Stimulated activated CD8-positive, alpha-beta memory T cell treated with anti-CD3 and anti-CD28 coated beads, Interleukin-7, amount 100 ng/mL, for 1 hour (primary cell): ENCODE measurements at places on chromosomes 3 and 15.

DNA sequence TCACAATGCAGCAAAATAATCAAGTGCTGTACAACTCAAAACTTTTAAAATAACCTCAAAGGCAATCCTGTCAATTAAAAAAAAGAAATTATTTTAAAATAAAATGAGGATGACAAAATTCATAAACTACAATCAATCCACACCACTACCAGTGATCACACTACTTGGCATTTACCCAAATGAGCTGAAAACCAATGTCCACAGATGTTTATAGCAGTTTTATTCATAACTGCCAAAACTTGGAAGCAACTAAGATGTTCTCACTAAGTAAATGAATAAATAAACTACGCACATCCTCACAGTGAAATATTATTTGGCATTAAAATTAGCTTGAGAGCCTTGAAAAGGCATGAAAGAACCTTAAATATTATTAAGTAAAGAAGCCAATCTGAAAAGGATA, 121.3 kb downstream of the STAG1 start:
- no peak for DNase-seq

- no peak for DNase-seq
Measured at GRCh38 chr3:197399486-197399885, 101.1 kb upstream of the DLG1 start.

DNA sequence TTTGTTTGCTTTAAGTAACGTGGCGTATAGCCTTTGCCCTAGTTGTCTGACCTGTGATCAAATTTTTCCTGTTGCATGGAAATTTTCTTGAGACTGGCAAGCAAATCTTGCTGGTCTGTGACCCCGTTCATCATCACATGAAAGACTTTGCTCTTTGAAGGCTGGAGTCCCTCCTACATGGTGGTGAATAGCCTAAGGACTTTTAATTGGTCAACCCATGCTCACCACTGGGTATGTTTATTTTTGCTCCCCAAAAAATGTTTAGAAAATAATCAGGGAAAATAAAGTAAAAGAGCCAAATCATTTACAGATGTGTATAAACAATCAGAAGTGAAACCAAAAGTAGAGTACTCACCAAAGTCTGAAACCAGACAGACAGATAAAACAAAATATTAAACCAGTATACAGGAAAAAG, 1075.3 kb upstream of the ALCAM start:
- DNase-seq = no peak

GRCh38 chr15:76206325-76206976, 104.8 kb downstream of the ETFA start:
- no peak for DNase-seq

- no peak for DNase-seq
Measured at GRCh38 chr3:97954228-97954827, 17.9 kb downstream of the RIOX2 start.

GRCh38 chr15:100580414-100580813, 21.6 kb downstream of the LINS1 start:
- DNase-seq = no peak

- DNase-seq = no peak
Measured at GRCh38 chr3:174330303-174330702, 528.8 kb upstream of the NAALADL2 start.

DNA sequence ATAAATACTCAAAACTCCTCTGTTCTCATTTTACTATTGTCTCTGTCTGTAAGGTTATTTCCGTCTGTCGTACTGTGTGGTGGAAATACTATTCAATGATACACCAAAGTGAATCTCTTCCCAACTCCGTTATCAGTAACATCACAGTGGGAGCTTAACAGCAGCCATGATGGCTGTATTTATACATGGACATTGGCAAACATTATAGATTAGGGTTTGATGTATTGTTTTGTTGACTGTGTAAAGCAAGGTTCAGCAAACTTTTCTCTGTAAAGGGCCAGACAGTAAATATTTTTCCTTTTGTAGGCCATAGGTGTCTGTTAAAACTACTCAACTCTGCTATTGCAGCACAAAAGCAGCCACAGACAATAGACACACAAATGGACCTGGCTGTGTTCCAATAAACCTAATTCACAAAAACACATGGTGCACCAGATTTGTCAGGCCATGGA, 23.2 kb downstream of the LIPC start:
- no peak for DNase-seq

DNA sequence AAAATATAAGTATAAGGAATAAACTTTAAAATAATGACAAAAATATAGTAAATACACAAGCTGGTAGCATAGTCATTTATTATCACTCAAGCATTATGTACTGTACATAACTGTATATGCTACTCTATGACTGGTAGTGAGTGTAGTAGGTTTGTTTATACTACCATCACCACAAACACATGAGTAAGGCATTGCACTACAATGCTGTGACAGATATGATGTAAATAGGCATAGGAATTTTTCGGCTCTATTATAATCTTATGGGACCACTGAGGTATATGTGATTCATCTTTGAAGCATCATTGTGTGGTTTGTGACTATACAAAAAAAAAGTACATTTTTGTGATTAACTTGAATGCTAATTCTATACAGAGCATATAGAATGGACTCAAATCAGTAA, 35.3 kb upstream of the FBN1 start:
- DNase-seq = no peak

DNA sequence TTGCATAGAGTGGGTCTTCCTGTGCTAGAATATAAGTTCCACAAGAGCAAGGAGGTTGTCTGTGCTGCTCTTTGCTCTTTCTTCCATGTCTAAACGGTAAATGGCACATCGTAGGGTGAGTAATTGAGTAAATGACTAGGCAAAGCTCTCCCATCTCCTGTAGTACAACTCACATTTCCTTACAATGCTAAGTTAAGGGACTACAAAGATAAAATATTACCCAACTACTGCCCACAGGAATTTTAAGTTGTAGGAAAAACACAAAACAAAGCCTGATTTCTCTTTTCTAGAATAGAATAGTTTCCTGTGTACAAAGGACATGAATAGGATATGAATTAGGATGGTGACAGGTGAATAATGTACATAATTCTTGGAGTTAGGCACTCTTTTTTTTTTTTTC, 19.9 kb upstream of the LRIG1 start:
- DNase-seq = no peak

GRCh38 chr3:132542577-132542976, 54.5 kb upstream of the ACKR4 start:
- DNase-seq = no peak

- no peak for DNase-seq
Measured at GRCh38 chr3:139121513-139122220, 77.0 kb upstream of the PRR23C start.

DNA sequence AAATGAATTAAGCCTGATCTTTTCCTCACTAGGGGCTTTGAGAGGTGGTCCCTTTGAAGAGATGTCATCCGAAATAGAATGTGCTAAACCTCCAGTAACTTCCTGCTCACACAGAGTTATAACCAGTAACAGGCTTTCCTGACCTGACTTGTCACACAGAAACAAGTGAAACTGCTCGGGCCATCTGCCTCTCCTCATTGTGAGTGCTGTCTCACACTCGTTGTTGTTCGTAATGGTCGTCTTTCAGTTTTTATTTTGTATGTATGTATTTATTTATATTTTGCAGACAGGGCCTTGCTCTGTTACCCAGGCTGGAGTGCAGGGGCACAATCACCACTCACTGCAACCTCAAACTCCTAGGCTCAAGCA, 24.0 kb downstream of the ACSBG1 start:
- no peak for DNase-seq

DNA sequence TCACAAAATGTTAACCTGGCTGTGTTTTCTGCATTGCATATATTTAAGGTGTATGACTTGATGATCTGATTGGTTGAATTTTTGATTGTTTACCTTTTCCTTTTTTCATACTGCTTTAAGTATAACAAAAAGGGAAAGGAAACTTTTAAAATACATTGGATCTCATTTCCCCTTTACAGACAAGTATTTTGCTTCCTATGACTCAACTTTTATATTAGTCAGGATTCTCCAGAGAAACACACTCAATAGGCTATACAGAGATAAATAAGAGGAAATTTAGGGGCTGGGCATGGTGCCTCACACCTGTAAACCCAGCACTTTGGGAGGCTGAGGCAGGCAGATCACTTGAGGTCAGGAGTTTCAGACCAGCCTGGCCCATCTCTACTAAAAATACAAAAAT, 205.8 kb downstream of the TJP1 start:
- no peak for DNase-seq

- no peak for DNase-seq
Measured at GRCh38 chr3:18946524-18946923, 201.8 kb upstream of the KCNH8 start.

GRCh38 chr3:53731934-53732624, 114.1 kb downstream of the CHDH start:
- DNase-seq = no peak

GRCh38 chr15:91678003-91678402, 175.5 kb upstream of the SLCO3A1 start:
- no peak for DNase-seq

DNA sequence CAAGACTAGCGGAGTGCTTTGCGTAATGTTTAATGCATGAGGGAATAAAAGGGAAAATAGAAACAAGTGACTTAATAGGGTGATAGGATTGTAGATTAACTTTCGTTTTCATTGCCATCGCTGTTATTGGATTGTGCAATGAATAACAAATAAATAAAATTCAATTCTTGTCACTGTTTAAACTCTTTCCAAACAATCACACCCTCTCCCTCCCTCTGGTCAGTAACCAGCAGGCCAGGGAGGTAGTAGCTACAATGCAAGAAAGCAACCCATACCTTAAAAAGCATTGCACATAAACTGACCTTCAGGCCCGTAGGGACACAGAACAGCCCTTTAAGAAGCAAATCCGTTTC, 705 bp upstream of the TFRC start:
- no peak for DNase-seq

DNA sequence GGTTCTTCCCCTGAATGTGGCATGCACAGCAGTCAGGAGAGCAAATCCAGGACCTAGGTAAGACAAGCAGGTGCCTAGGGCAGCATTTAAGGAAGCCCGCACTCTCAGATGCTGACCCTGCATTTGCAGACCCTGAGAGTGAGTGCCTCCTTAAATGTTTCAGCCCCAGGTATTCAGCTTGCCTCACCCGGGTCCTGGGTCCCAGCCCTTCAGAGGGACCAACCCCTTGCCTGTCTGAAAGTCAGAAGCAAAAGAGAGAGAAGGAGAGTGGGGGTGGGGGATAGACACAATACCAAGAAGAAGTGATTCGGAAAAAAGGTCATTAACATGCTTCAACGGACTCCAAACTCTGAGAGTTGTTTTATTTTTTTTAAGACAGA, 75.0 kb downstream of the MEGF11 start:
- no peak for DNase-seq

- DNase-seq = no peak
Measured at GRCh38 chr3:144593881-144594280, 622.3 kb downstream of the DIPK2A start.

DNA sequence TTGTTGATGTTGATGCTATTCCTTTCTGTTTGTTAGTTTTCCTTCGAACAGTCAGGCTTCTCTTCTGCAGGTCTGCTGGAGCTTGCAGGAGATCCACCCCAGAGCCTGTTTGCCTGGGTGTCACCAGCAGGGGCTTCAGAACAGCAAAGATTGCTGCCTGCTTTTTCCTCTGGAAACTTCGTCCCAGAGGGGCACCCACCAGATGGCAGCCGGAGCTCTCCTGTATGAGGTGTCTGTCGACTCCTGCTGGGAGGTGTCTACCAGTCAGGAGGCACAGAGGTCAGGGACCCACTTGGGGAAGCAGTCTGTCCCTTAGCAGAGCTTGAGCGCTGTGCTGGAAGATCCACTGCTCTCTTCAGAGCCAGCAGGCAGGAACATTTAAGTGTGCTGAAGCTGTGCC, 303.2 kb downstream of the ZIC1 start:
- no peak for DNase-seq

DNA sequence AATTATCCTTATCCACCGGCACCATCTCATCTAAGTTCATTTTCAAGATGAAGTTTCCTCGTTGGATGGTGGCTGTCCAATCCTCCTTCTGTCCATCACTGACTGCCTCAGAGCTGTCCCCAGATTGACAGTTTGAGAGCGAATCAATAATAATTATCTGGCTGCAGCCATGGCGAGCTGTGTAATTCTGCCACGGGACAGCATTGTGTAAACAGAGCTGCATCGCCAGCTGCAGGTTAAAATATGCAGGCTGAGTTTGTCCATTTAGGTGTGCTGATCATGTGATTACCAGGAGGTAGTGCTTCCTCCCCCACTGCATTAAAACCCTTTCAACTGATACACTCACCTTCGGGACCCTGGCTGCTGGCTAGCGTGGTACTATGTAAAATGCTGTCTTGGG, 461.9 kb upstream of the ONECUT1 start:
- no peak for DNase-seq

DNA sequence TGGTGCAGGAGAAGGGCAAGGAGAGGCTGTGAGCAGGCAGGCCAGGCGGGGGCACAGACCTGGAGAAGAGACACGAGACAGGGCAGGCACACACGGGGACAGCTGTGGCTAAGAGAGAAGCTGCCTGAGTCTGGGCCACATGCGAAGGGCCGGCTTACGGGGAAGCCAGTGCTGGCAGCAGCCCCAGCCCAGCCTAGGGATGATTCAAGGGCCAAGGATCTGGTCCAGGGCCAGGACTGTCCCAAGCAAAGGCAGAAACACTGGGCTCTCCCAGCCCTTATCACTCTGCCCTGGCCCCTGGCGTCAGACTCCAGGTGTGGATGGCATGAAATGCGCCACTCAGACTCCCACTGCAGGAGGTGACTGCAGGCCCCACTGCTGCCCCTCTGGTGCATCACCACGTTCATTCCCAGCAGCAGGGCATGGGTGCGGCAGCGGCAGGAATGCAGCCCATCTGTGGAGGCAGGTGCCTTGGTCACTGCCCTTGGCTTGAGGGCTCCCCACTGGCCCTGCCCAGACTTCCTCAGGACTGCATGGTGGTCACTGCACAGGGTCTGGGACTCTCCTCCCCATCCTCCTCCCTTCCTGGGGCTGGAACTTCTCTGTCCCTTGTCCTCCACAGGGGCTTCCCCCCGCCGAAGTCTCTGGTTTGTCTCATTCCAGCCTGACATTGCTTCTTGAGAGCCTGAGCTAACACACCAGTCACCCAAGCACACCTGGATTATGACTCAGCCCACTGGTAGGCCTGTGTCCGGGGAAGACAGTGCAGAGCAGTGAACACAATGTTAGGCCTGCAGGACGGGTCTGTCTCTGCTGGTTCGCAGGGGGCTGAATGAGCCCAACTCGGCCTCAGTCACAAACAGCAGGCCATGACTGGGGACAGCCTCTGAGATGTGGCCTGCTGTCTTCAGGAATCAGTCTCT, 69.3 kb downstream of the TBC1D2B start:
- no peak for DNase-seq

DNA sequence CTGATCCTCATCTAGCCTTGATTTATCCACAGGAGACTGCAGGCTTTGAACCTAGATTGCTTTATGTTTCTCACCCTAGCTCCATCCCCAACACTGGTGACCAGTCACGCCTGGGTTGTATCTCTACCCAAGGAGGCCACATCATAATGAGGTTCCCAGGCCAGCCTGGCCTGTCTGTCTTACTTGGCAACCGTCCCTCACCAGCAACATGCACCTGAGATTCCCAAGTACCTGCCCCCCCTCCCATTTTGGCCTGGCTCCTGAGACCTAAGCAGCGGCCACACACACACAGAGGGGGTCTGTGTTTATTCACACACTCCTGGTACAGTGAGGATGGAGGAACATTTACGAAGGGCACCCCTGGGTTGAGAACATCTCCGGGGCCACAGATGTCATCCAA, 2.4 kb downstream of the CAMK2N2 start:
- no peak for DNase-seq

GRCh38 chr3:184726497-184726896, 14.6 kb upstream of the MAGEF1 start:
- no peak for DNase-seq

- no peak for DNase-seq
Measured at GRCh38 chr3:118607915-118608820, 426.5 kb downstream of the IGSF11 start.
